ENCODE measurements at places on chromosomes 7 and 10.

DNA sequence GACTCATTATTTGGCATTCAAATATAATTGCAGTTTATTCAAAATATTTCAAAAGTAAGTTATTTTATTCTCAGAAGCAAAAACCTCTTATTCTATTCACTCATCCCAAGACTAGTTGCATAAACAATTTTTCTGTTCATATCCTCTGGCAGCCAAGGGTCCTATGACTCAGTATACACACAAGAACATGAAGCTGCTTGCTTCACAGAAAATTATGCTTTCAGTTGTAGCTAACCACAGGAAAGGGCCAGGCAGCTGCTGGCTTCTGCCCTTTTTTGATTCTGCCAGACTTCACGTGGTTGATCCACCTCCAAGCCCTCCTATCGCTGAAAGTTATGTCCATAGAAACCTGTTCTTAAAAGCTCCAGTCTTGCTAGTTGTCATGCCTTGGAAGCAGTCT lies 108.8 kb downstream of the ABCA13 start:
- DNase-seq = no peak

GRCh38 chr10:110547139-110547761 lies 20.2 kb upstream of the SMC3 start:
- DNase-seq = peak; percentile 83

GRCh38 chr10:52115823-52116222 lies 198.3 kb upstream of the DKK1 start:
- DNase-seq = peak; percentile 79

DNA sequence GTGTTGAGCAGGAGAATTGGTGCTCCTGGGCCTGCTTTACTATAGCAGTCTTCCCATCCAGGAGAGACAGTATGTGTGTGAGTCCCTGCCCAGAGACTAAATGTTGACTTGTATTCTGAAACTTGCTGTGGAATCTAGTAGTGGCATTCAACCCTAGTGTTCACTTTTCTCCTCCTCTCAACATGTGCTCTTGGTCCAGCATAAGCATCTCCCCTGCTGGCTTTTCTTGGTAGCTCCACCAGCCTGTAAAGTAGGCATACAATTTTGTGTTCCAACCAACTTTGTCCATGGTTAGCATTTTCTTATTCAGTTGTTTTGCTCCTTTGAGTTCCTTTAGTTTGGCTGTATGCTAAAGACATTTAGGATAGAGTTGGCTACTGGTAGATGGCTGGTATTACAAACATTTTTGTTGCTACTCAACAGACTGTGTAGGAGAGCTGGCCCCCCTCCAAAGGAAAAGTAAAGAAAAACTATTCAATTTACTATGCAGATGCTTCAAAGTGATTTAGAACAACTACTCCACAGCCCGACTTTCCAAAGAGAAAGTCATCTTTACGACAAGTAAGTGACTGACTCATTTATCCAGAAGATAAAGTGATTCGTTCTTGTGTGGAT lies 46.0 kb downstream of the ASB4 start:
- no peak for DNase-seq

DNA sequence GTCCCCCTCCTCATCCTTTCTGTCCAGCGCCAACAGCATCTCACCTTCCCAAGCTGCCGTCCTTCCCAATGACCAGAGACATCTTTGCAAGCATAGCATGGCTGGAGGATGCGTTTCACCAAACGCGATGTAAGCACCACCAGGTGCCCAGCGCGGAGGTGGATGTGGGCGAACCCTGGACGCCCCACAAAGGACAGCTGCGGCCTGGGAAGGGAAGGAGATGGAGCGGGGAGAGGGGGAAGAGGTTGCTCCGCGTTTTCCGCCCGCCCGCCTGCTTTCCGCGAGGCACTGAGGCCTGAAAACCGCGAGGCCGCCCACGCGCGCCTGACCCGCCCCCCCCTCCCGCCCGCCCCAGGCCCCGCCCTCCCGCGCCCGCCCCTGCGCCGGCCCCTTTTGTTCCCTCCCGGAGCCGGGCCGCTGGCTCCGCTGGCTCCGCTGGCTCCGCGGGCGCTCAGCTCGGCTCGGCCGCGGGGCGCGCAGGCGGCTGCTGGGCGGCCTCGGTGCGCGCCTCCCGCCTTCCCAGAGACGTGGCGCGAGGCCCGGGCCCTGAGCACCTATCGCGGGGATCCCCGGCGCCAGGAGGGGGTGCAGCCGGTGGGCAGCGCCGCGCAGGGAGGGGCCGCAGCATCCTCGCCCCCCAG lies at the start of gene CLIP2:
TSS of gene CLIP2 (plus strand) at position 390 of the 641 bp plus-strand sequence. CDS start 28,140 bp downstream, outside the sequence.
- DNase-seq = peak; percentile 88

DNA sequence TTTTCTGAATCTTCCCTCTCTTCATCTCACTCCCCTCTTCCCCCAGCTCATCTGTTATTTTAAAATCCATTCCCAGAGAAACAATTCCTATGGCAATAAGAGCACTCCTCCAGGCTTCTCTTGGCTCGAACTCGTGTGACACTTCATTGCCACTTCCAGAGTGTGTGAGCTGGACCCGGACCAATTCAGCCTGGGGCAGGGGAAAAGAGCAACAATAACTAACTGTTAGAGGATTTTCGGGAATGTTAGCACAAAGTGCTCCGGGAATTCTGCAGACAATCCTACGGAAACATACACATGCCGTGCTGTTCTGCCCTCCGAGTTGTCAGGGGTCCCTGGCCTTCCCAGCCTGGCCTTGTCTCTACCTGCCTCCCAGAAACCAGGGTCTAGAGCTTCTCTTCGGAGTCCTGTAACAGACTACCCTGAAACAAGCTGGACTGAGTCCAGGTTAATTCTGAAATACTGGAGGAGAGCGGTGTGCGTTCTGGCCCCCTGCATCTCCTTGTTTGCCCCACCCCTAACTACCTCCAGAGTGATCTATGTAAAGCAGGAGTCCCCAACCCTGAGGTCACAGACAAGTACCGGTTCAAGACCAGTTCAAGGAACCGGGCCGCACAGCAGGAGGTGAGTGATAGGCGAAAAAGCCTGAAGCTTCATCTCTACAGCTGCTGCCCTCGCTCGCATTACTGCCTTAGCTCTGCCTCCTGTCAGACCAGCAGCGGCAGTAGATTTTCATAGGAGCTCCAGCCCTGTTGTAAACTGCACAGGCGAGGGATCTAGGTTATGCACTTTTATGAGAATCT lies 11.3 kb downstream of the COL26A1 start:
- DNase-seq = peak; percentile 17

- no peak for DNase-seq
Observed at GRCh38 chr10:86592413-86592812, 61.9 kb upstream of the OPN4 start.

GRCh38 chr7:84693483-84693882 lies 493.4 kb downstream of the SEMA3D start:
- no peak for DNase-seq

GRCh38 chr7:132092106-132092505 lies 484.2 kb downstream of the PLXNA4 start:
- DNase-seq = no peak

GRCh38 chr7:158280448-158281144 lies 307.0 kb downstream of the PTPRN2 start:
- no peak for DNase-seq

DNA sequence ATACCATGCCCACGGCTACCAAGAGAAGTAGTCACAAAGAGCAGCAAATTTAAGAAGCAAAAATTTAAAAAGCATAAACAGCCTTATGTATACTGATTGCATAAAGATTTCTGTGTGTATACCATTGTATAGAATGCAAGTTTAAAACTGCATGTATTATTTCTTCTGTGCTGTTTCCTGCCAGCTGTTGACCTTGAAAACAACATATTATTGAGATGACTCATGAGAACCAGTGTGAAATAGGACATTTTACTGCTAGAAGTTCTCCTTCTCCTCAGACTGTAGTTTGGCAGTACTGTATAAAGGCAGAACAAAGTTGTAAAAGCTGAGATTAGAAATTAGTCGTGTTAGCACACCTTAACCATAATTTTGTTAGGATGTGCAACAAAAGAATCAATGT lies 42.3 kb upstream of the SGCE start:
- DNase-seq = peak; percentile 87

DNA sequence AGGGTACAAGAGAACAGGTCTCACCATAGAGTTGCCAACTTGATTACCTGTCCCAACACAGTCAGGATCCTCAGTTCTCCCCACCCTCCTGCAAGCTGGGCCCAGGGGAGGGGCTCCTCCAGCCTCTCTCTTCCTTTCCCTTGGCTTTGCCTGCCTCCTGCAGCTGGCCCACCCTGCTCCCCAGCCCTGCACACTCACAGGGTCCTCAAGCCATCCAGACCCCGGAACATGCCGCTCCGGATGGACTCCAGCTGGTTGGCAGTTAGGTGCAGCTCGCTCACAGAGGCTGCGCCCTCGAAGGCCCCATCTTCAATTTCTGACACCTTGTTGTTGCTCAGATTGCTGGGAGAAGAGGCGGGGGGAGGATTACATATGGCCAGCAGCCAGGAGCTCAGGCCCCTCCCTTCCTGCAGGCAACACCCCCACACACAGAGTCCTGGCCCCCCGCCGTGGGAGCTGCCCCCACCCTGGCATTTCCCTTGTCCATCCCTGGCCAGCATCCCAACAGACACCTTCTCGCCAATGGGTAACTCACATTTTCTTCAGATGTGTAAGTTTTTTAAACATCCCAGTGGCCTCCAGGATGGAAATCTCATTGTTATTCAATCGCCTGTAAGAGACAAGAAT lies 139.2 kb downstream of the SLIT1 start:
- no peak for DNase-seq

- DNase-seq = peak; percentile 92
Observed at GRCh38 chr7:29285444-29285793, 90.8 kb downstream of the CHN2 start.

DNA sequence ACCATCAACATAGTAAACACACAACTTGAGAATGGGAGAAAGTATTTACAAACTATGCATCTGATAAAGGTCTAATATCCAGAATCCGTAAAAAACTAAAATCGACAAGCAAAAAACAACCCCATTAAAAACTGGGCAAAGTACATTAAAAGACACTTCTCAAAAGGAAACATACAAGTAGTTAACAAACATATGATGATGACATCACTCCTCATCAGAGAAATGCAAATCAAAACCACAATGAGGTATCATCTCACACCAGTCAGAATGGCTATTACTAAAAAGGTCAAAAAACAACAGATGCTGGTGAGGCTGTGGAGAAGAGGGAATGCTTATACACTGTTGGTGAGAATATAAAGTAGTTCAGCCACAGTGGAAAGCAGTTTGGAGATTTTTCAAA lies 125.1 kb downstream of the TFPI2 start:
- DNase-seq = peak; percentile 2

DNA sequence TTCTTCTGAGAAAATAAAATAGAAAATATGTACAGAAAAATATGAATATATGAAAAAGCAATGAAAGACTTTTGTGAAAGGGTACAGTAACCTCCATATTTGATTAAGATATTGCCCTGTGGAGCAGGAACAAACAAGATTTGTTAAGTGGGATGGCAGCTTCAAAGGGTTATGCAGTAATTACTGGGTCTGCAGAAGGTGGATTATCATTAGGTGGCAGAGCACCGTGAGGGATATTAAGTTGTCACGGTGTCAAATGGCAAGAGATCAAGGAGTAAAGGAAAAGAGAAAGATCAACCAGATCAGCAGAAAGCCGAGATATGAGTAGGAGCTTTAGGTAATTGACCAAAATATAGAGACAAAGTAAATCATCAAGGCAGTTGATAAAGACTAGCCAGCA lies 44.1 kb downstream of the DGKB start:
- no peak for DNase-seq

- peak; percentile 18 for DNase-seq
Observed at GRCh38 chr7:157139111-157139809, 534 bp downstream of the UBE3C start.

- no peak for DNase-seq
Observed at GRCh38 chr10:5195727-5196374, 786 bp upstream of the AKR1C4 start.

- no peak for DNase-seq
Observed at GRCh38 chr7:112337892-112338291, 112.4 kb upstream of the IFRD1 start.

- peak; percentile 91 for DNase-seq
Observed at GRCh38 chr7:107564553-107565298, 955 bp downstream of the DUS4L start.

- DNase-seq = no peak
Observed at GRCh38 chr10:132003282-132003924, 21.7 kb upstream of the BNIP3 start.

- no peak for DNase-seq
Observed at GRCh38 chr7:2818121-2818520, 26.0 kb downstream of the GNA12 start.

DNA sequence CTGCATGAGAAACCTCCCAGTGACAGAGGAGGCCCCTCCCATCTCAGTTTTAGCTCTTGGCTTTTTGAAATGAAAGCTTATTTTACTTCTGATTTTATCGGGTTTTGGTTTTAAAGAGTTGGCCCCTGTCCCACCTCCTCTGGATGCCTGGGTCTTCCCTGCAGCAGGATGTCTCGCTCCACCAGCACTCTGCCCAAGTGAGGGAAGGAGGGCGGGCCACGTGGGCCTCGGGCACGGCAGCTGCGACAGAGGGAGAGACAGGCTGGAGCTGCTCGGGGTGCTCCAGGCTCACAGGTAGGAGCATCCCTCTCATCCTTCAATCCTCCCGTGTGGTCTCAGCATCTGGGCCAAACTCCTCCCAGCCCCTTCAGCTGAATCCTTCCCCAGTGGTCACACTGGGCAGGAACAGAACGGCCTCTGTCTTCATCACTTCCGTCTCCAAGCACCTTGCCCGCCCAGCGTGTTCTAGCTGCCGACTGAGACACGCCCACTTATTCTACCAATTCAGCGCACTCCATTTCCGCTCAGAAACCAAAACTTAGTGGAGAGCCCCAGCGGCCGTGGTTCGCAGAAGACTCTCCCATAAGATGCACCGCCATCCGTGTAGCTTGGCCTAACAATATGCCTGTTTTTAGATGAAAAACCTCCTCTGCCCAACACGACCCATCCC lies 222.9 kb downstream of the GLRX3 start:
- DNase-seq = no peak

- no peak for DNase-seq
Observed at GRCh38 chr10:82245157-82245556, 370.2 kb downstream of the NRG3 start.

- DNase-seq = peak; percentile 71
Observed at GRCh38 chr7:20241194-20241910, 24.2 kb upstream of the MACC1 start.

GRCh38 chr10:72089618-72090017 lies 1.3 kb upstream of the SPOCK2 start:
- no peak for DNase-seq
